ENCODE measurements at places on chromosomes 1 and 21. TPM values are rescaled to one million over a fixed set of nuclear protein-coding genes. Genes with fewer than 3 reads are reported as not detected.

KLHDC9 gene
- not detected for total RNA-seq

LRRC71 gene
- total RNA-seq: not detected

OSCP1 gene
- total RNA-seq: 0.59 TPM

RPE65 gene
- total RNA-seq: not detected

RHBG gene
- total RNA-seq: not detected

GRCh38 chr1:100266741-100267140 lies 725 bp downstream of the RTCA start:
- DNase-seq: no peak

DNA sequence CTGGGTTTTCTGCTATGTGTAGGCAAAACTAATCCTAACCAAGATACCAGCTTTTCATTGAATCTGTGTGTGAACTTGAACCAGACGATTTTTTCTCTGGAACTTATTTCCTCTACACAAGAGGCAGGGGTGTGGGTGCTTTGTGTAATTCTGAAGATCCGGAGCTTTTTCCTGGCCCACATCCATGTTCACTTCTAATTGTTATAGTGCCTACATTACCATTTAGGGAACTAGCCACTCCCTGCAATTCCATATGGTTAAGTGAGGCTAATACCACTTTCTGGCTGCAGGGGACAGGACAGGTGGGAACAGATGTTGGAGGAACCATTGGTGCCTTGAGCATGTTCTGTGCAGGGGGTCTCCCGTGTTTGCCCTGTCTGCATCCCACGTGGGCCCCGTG lies 83.4 kb upstream of the FMN2 start:
- no peak for DNase-seq

DNA sequence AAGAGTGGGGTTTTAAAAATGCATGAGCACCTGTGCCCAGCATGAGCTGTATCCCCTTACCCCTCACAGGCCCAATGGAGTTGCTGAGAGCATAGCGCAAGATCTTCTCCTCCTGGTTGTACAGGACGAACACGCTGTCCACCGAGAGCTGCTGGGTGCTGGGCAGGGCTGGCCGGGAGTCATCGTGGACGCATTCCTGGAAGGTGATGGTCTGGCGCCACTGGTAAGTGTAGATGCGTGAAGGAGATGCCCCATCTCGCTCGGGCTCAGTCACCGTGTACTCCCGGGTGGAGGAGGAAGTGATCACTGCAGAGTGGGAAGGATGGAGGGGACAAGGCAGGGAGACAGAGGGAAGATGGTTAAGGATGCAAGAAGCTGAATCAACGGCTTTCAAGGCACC lies 39.1 kb downstream of the NID1 start:
- DNase-seq: no peak

DNA sequence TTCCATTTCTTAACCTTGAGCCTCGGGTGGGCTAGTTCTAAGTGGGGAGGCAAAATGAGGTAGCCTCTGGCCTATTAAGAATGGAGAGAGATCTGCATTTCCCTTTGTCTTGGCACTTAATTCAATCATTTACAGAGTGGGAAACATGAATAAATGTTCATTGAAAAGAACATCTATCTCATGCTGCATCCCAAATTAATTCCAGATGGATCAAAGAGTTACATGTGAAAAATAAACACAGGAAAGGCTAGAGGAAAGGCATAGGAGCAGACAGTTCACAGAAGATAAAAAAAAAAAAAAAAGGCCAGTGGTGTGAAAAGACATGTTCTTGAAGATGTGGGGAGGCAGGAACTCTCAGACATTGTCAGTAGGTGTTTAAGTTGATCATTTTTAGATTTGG lies 35.7 kb upstream of the EPS8L3 start:
- no peak for DNase-seq

DNA sequence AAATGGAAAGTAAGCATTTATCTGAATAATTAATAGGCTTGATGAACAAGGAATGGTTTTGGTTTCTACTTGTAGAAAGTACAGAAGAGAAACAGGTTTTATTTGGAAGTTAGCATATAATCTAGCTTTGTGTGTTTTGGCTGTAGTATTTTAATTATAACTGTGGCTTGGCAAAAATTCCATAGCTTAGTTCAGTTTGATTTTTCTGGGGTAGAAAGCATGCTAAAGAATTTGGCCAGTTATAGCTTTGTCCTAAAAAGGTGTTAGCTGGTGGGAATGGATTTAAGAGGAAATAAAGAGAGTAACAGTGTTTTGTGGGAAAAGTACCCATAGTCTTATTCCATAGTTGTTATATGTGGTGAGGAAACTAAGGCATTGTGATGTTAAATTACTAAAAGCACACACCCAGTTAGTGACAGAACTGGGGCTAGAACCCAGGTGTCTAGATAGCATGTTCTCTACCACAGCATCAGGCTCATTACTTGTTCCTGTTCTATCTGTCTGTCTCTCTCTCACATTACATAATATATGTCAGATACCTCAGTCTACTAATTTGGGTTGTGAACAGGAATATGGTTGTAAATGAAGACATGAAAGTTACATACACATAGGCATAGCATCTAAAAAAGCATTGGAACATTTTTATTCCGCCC lies 55.0 kb downstream of the MPZL1 start:
- DNase-seq: no peak

DNA sequence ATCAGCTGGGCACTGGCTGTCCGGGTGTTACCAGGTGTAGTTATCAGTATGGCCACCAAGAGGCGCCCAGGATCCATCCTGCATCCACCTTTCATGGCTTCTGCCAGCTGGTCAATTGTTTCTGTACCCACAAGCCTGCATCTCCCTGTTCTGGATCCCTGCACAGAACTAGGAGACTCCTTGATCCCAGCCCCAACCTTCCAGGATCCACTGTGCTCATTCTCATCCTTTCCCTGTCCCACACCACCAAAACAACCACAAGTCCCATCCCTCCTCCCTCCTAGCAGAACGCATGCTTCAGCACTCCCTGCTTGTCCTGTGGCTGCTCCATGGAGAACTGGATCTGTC lies 27.2 kb upstream of the FOXE3 start:
- DNase-seq: peak; percentile 19

DNA sequence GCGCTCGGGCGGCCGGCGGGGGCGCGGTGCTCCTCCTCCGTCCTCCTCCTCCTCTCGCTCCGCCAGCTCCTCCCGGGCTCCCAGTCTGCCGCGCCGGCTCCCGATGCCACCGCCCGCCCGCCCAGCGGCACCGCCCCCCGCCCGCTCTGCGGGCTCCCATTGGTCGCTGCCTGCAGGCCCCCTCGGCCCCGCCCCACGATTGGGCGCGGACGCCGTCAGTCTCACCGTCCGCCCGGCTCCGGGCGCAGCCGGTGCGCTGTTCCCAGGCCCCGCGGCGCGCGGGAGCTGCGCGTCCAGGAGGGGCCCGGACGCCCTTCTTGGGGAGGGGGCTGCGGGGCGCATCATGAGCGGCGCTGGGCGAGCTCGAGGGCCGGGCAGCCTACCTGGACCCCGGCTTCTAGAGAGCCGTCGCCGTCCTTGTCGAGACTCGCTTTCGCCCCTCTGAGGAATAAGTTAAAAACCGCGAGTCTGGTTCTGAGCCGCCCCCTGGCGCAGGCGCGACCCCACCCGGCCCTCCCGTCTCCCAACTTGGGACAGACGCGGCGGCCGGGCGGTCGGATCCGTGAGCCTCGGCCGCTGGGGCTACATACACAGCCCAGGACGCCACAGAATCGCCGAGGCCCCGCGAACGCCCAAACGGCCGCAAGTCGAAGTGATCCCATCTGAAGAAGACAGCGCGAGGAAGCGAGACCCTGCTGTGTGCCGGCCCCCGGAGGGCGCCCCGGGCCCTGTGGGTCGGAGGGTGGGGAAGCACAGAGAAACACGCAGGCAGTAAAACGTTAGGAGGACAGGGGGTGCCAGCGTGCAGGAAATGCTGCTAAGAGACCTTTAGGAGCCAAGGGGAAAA lies at the start of gene SIPA1L2:
Gene SIPA1L2 (minus strand): TSS at position 87 of the 847 bp plus-strand sequence. CDS start 114,794 bp downstream, outside the sequence.
- DNase-seq: peak; percentile 80

GRCh38 chr1:76862447-76862846 lies 4.8 kb upstream of the ST6GALNAC5 start:
- DNase-seq: no peak
